Thoracic aorta (tissue), 2 donors: ENCODE measurements at places on chromosomes 6 and 20.

DNA sequence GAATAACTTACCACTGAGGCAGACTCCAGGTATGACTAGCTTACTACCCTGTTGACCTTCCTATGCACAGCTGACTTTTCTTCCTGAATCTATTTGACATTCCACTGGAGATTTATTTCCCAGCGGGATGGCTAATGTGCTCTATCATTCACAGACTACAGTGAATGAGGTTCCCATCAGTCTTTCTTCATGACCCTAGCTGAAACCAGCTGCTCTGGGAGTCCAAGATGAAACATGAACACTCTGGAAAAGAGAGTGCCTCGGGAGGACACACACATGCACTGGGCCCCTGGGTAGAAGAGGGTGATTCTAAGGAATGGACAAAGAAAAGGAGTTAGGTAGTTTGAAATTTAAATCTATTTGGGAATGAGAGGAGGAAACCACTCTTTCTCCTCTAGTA, 82.6 kb upstream of the DST start:
- no peak for DNase-seq

DNA sequence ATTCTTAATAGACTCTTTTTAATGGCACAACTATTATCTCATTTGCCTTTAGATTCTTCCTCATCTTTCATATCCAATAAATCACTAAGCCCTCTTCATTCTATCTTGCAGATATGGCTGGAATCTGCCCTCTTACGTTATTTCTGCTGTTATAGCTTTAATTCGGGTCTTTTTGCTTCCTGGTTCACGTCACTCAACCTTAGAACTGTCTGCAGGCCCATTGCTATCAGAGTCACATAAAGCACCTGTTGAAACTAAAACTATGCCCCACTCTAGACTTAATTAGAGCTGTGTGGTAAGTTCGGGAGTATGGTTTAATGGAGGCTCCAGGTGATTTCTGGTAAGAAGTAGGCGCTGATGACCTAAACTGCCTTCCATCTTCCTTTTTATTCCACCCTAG, 988 bp downstream of the QRSL1 start:
- no peak for DNase-seq

DNA sequence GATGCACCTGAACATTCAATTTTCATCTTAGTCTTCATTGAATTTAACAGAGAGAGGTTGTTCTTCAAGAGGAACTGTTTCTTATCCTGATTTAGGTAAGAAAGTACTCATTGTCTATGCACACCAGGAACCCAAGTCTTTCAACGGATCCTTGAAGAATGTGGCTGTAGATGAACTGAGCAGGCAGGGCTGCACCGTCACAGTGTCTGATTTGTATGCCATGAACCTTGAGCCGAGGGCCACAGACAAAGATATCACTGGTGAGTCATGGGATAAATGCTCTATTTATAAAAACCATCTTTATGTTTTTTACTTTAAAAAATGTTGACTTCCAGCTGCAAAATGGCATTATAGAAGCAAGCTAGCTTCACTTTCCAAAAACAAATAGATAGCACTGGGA, 10.2 kb downstream of the NQO2 start:
- DNase-seq = no peak

GRCh38 chr6:111057074-111057752, 30.1 kb upstream of the SLC16A10 start:
- no peak for DNase-seq

DNA sequence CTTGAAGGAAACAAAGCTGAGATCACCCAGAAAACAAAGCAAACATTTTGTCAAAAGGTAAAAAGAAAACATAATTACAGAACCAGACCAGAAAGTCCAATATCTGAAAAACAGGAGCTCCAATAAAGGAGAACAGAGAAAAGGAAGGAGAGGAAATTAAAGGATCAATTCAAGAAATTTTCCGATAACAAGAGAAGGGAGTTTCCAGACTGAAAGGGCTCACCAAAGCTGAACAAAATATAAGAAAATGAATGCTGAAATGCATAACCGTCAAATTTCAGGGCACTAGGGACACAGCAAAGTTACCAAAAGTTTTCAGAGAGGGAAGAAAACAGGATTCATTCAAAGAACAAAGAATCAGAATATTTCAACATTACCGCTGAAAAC, 23.9 kb downstream of the ILRUN start:
- DNase-seq = no peak

DNA sequence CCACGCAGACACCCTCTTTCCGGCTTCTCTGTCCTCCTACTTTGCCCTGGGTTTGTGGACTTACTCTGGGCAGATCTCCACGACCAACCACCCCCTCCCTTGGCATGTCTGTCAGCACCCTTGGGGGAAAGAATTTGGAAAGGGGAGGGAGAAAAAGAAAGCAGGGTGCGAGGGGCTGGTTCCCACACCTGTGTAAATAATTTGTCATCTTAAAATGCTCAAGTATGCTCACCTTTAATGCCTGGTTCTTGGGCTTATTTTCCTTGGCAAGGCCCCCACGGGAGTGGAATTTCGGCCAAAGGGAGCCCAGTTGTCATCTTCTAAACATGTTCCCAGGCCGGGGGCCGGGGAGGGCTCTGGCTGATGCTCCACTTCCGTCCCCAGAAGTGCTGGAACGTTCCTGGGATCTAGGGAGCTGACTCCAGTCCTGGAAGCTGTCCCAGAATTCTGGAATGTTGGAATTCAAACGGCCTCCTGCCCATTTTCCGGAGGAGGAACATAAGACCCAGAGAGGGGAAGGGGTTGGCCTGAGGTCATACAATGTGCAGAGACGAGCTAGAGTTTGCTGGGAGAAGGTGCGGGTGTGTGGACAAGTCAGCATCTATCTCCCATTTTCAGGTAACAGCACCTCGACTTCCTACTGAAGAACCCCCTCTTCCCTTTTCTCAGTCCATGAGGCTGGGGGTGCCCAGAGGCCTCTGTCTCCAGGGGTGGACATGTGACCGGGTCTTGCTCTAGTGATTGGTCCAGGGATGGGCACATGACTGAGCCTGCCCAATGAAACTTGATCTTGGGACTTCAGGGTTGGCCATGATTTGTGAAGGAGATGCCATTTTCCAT, 122.3 kb downstream of the CEBPB start:
- peak; percentile 60 for DNase-seq

DNA sequence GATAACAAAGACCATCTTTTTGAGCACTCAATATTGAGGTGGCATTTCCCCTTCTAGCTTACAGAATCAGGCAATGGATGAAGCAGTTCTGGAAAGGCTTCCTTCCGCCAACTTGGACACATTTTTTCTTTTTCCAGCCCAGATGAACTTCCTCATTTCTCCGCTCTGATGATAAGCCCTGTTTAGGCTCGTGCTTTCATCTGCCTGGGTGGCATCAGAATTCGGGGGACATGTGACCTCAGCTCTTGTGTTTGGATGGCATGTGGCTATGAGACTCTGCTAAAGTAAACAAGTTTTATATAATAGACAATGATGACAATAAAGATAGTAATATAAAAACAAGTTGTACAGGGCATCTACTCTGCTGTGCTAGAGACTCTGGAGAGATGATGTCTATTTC, 796.7 kb downstream of the DHX35 start:
- DNase-seq = no peak
